AG04449 (cell line): ENCODE measurements at places on chromosomes 3 and 15.

- DNase-seq: no peak
Observed at GRCh38 chr15:80925597-80926059, 64.0 kb downstream of the MESD start.

DNA sequence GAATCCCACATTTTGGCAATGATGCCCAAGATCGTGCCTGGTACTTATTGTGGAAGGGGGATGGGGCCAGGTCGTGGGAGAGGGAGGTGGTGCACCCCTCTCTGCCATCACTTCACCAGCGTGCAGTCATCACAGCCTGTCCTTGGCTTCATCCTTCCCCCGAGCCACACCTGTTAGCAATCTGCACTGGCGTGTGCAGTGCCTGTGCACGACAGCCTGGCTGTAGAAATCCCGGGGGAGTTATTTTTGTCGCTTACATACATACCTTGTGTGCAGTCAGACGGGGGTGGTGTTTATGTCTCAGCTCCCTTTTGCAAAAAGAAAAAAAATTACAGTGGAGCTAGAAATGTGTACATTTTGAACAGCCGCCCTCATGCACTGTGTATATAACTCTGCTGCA is 216.0 kb downstream of the TLE3 start:
- DNase-seq: no peak

DNA sequence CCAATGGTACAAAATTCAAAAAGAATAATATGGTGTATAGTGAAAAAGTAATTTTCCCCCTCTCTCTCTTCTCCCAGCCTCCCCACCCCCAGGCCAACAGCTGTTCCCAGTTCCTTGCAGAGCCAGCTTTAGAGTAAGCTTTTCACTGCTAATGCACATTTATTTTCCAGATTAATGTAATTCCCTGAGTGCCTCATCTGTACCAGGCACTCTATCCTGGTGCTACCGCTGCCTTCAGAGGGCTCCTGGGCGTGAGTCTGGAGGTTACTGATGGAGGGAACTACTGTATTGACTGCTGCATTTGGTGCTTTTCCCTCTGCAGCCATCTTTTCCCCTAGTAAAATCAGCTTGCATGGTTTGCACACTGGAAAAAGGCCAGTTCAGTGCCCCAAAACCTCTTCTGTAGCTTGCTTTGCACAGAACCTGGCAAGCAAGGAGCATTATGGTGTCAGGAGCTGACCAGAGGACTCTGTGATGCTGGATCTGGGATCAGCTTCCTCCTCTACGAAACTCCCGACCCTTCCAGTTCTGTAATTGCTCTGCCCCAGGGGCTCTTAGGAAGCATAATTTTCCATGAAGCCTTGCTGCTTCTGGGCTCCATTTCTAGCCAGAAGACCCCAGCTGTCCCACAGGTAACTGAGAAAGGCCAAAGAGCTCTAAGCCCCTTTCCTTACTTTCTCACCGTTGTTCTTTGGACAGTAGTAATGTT is 8.5 kb upstream of the USP3 start:
- DNase-seq: no peak

- no peak for DNase-seq
Observed at GRCh38 chr15:75056036-75056435, 32.6 kb downstream of the PPCDC start.

GRCh38 chr3:50256978-50257890 is 11.7 kb upstream of the SEMA3B start:
- DNase-seq: no peak

DNA sequence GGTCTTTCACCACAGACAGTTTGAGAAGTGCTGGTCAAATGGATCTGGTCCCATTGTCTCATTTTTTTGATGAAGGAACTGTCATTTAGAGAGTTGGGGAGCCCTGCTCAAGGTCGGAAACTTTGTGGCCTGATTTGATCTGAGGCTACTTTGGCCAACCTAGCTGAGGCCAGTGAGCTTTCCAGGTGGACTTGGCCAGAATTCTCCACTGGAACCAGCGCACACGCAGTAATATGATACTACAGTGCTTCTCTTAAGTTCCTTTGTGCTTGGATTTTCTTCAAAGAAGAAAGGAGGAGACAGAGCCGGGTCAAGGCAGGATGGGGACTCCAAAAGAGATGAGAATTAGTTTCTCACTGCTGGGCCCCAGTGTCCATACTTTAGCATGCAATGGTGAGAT is 50.5 kb downstream of the CCNB2 start:
- DNase-seq: no peak

- DNase-seq: no peak
Observed at GRCh38 chr3:21100656-21101359, 650.2 kb downstream of the ZNF385D start.

GRCh38 chr3:153892126-153892525 is 229.1 kb upstream of the ARHGEF26 start:
- DNase-seq: no peak

DNA sequence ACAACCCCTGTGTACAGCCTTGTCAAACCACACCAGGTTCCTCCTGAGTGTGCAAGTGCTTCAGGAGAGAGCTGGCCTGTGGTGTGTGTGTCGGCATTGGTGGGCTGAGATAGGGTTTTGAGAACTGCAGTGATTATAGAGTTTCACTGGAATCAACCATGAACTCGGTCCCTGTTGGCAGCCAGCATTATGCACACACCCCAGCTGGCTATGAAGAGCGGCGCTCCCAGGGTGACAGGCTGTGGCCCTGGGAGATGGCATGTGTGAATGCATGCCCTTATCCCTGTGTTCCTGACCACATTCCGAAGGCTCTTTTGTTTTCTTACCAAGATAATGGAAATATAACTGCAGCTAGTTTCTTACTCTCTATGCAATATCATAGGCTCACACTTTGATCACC is 101.8 kb downstream of the SNRK start:
- DNase-seq: no peak

DNA sequence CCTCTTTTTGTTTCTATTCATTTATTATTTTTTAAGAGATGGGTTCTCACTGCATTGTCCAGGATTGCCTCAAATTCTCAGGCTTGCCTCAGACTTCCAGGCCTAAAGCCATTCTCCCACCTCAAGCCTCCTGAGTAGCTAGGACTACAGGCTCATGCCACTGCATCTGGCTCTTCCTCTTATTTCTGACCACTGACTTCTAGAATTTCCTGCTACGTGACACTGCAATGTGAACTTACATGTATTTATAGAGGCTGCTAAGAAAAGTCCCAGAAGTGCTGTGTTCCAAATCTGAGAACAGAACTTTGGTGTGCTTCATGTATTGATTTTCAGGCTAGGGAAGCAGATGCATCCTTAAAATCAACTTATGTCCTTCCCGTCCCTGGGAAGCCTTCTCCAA is 407.4 kb downstream of the RSL24D1 start:
- DNase-seq: no peak

GRCh38 chr15:60973637-60974415 is 255.3 kb downstream of the RORA start:
- DNase-seq: peak; percentile 65

DNA sequence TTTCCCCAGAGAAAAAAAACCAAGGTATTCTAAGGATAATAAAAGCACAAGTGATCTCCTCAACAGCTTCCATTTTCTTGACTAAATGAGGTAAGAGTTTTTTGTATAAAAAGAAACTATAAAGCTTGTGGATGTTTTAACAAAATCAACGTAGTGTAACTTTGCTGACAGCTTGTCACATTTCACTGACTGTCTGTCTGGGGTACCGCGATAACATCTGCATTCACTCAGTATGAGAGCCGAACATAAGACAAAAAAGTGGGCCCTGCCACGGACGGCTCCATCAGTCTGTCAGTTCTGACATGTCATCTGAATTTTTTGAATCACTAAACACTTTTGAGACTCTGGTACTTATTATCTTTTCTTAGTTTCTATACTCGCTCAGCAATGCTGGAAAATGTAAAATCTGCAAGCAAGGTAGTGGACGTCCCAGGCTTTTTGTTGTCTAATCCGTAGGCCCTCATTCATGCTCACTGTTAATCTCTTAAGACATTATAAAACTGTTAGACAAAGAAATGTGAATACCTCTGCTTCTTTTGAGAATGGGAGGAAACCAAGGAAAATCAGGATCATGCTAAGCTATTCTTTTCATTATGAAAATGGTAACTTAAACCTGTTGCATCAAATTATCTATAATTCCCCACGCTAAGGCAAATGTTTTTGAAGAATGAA is 307.1 kb downstream of the MECOM start:
- DNase-seq: no peak

- DNase-seq: no peak
Observed at GRCh38 chr15:85002517-85002916, 20.9 kb downstream of the PDE8A start.

DNA sequence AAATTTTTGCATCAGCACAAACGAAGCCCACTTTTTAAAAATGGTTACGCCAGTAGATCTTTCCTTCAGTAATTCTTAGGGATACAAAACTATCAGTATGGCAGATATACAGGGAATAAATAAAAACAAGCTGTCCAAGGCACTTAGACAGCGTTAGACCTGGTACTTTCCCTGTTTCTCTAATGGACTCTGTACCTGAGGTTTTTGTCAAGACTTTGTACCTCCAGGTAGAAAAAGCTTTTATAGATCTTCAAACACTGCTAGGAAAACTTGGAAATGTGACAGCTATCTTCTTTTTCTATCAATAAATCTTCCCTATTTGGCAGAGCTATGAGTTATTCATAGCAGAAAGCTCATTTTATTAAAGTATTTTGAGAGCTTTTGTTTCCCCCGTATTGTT is 477.8 kb downstream of the MAGI1 start:
- no peak for DNase-seq

GRCh38 chr3:183410280-183410679 is 18.1 kb downstream of the MCF2L2 start:
- DNase-seq: no peak

DNA sequence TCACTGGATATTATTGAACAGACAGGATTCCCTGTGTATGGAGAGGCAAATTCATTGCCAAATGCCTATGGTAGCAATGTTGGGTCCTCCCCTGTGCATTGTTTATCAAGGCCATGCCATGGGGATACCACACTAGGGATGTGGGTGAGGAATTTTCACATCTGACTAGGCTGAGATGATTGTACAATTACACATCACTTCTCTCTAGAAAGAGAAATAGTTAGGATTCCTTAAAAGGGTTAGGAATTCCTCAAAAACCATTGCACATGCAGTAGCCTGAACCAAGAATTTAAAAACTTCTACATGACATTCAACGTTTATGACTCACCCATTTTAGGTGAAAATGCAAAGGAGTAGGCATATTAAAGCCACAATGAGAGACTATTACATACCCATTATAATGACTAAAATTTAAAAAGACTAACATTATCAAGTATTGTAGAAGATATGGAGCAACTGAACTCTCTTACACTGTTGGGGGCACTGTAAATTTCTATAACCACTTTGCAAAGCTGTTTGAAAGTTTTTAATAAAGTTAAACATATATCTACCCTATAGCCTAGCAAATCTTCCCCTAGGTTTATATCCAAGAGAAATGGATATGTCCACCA is 175.9 kb downstream of the THRB start:
- DNase-seq: no peak

DNA sequence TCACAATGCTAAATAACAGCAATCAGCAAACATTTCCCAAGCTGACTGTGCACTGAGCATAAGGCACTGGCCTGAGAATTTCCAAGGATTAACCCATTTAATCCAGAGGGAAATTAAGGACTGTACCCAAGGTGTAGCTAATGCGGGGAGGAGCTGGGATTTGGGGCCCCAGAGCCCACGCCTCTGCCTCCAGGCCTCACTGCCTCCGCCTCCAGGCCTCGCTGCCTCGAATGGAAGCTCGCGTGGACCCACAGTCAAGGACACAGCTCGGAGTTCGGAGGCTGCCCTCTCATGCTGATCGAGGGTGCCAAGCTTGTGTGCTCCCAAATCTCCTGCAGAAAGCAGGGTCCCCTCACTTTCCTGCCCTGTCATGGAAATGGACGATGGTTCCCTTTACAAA is 76.5 kb upstream of the SNRPA1 start:
- no peak for DNase-seq

GRCh38 chr3:182220013-182220412 is 508.3 kb downstream of the SOX2 start:
- no peak for DNase-seq

- DNase-seq: peak; percentile 12
Observed at GRCh38 chr3:23170291-23170690, 32.8 kb upstream of the UBE2E2 start.

- DNase-seq: no peak
Observed at GRCh38 chr3:97885931-97886824, 64.4 kb downstream of the CRYBG3 start.

DNA sequence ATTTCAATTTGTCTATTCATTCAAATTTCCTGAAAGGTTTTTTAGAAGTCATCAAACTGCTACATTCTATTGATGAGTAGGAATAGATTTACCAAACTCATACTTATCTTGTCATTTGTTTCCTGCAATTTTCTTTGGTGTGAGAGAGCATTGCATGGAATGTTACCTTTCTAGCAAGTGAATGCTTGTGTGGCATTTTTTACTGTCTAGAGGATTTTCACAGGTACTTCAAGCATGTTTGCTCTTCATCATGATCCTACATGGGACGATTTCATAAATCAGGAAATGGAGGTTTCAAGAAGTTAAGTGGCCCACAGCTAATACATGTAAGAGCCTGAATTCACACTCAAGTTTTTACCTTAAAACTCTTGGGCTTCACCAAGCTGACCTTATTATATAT is 26.1 kb downstream of the TGFBR2 start:
- no peak for DNase-seq

DNA sequence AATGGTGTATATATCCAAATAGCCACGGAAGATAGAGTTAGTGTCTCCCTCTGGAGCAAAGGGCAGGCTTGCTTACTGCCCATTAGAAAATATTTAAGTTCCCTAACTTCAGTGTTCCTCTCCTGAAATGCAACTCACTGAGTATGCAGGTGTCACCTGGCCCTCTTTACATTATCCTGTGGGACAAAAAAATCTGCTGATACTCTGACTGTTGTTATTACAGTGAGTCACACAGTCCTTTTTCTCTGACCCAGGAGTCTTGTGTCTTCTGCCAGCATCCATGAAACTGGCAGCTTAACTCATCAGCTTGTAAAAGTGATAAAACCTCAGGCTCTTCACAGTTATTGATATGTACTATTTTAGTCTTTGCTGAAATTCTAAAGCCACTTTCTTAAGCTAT is 42.2 kb upstream of the RASGRF1 start:
- DNase-seq: no peak

DNA sequence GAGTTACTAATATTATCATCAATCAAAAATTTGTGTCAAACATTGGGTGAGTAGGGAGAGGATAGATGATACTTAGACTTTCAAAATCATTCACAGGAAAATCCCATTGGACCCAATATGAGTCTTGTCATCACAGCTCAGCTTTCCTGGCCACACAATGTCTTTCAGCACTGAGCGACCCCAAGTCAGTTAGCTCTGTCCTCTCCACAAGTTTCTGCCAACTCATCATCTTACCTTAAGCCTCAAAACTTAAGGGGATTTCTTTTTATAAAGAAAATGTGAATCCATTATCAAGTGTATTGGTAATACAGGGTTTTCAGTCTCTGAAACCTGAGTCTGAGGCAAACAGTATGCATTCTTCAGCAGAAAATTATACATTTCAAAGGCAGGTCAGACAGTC is 55.8 kb downstream of the SUMF1 start:
- DNase-seq: no peak

DNA sequence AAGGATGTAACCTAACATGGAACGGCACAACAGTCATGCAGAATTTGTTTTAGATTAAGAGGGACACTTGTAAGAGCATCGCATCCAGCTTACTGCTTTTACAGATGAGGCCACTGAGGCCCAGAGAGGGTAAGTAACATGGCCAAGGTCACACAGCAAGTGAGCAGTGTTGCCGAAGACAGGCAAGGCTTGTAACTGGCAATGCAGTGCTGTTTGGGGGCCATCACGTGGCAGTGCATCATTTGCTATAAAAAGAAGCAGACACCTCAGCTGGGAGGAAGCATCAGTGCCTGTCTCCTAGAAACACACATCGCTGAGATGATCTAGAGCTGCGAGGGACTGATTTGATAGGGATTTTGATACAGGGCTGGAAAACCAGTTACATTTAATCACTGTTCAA is 108.2 kb upstream of the PROK2 start:
- DNase-seq: no peak
